Activated CD4-positive, CD25-positive, alpha-beta regulatory T cell treated with anti-CD3 and anti-CD28 coated beads, Interleukin-2, amount 50 U/mL, for 24 hours (primary cell): ENCODE measurements at places on chromosomes 3 and 15.

- no peak for ATAC-seq
Observed at GRCh38 chr3:101063401-101063800, 70.2 kb upstream of the ABI3BP start.

GRCh38 chr3:105906836-105907235, 38.0 kb upstream of the CBLB start:
- ATAC-seq, result no peak

GRCh38 chr3:95813244-95813643, 1001.1 kb upstream of the EPHA6 start:
- no peak for ATAC-seq

DNA sequence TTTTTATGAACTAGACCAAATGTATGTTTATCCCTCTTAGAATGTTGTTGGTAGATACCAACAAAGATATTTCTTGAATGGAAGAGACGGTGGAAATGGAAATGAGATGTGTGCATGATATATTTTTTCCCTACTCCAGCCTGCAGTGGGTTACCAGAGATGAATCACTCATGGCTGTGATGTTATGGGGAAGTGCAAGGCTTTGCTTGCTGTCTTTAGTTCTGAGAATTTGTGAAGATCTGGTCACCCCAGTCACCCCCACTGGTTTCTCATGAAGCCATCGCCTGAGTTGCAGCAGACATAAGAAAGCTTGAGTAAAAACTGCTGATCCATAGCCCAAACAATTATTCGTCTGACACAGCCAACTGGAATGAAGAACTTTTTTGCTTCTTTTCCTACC, 78.1 kb upstream of the EOMES start:
- no peak for ATAC-seq

DNA sequence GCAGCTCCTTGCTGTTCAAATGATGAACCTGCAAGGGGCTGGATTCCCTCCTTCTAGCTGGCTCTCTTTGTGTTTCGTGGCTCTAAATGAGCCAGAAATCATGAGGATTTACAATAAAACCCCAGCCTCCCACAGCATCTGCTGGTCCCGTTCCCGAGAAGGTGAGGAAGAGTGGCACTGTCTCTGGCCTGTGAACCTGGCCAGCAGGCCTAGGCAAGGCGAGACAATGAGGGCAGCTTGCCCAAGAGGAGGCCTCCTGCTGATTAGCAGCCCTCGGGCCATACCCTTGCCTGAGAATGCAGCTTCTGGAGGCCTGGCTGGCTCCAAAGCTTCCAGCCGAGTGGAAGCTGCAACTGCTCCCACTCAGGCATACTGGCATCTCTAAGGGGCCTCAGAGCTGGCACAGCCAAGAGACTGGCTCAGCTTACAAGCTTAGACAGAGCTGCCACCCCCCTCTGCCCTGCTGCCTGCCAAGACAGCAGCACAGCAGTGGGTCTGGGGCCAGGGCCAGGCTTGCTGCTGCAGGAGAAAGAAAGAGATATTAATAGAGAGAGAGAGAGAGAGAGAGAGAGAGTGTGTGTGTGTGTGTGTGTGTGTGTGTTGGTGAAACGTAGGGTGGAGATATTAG, 76.5 kb downstream of the HMG20A start:
- no peak for ATAC-seq

DNA sequence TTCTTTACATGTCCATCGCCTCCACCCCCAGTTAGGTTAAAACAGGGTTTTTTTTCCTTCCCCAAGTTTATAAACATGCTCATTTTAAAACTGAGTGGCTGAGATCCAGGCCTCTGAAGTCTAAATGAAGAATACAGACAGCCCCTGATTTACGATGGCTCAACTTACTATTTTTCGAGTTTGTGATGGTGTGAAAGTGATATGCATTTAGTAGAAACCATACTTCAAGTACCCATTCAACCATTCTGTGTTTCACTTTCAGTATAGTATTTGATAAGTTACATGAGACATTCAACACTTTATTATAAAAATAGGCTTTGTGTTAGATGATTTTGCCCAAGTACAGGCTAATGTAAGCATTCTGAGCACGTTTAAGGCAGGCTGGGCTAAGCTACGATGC, 30.5 kb upstream of the GNB5 start:
- ATAC-seq, result peak; percentile 80

DNA sequence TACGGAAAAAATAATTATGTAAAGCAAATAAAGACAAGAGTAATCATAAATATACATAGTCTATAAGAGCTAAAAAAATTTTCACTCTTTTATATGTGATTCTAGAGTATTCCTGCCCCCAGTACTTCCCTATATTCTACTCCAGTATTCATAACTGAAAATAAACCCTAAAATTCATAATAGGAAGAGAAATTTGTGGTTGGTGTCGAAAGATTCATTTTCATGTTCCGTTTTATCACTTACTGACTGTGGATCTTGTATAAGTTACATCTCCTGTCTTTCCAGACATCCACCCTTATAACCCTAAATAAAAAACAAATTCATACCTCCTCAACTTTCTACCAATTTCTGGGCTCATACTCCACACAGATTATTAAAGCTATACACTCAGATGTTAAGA, 16.0 kb upstream of the MBNL1 start:
- ATAC-seq, result no peak
